ENCODE measurements at places on chromosomes 3 and 15. TPM values are rescaled to one million over a fixed set of nuclear protein-coding genes. Genes with fewer than 3 reads are reported as not detected.
A peak's percentile ranks its signal among the peaks of the same experiment; 100 is the strongest.

DNA sequence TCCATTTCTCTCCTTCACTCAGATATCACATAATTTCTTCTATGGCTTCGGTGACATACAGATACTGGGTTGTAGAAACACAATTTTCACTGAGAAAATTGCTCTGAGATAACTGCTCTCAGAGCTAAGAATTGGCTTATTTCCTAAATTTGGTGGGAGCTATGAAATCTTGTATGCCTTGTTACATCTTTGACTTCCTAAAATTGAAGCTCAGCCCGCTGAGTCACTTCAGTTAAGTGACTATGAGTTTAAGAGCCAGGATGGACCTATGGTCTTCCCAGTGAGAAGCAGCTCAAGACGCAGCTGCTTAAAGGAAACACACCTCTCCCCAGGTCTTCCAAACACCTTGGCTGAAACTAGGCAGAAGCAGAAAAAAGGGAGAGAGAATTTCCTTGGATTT, 56.4 kb downstream of the EFHB start:
- DNase-seq: no peak

- peak; percentile 49 for DNase-seq
Measured at GRCh38 chr15:56496635-56497034, 31.7 kb upstream of the MNS1 start.

- DNase-seq: no peak
Measured at GRCh38 chr3:69282181-69282580, 103.7 kb downstream of the FRMD4B start.

DNA sequence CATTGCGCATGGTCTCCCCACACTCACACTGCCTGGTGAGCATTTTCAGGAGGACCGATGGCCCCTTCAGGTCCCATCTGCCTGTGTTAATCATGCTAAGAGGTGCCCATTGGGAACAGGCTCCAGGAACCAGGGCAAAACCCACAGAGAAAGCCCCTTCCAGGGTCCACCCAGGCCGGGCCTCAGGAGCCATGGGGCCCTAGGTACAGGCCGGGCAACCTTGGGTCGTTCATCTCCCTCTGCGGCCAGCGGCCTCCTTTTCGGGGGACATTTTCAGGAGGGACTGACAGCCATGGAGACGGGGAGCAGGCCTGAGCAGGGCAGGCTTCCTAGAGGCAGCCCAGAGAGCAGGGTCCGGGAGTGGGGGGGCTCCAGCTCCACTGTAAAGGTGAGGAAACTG, 68.0 kb upstream of the TAMM41 start:
- no peak for DNase-seq

Gene TBC1D2B
- 25.7 TPM for total RNA-seq

- DNase-seq: no peak
Measured at GRCh38 chr15:71687902-71688508, 122.3 kb upstream of the NR2E3 start.

- DNase-seq: no peak
Measured at GRCh38 chr3:63492464-63492863, 160.0 kb upstream of the SNTN start.

DNA sequence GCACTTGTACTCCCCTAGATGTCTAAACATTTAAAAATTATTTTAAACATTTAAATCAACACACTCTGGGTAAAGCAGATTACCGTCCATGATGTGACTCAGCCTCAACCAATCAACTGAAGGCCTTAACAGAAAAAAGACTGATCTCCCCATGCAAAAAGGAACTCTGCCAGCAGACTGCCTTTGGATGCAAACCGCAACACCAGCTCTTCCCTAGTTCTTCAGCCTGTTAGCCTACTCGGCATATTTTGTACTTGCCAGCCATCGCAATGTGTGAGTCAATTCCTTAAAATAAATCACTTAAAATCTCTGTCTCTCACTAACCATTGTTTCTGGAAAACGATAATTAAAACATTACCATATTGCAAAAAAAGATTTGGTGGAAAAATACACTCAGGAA, 375.9 kb downstream of the RSL24D1 start:
- DNase-seq: no peak

Gene SIDT1
- total RNA-seq: not detected

Gene SUSD5
- total RNA-seq: 3.8 TPM

Gene PTH1R
- total RNA-seq: 0.40 TPM

Gene CYP1A2
- total RNA-seq: not detected

Gene PCOLCE2
- total RNA-seq: 12.1 TPM

DNA sequence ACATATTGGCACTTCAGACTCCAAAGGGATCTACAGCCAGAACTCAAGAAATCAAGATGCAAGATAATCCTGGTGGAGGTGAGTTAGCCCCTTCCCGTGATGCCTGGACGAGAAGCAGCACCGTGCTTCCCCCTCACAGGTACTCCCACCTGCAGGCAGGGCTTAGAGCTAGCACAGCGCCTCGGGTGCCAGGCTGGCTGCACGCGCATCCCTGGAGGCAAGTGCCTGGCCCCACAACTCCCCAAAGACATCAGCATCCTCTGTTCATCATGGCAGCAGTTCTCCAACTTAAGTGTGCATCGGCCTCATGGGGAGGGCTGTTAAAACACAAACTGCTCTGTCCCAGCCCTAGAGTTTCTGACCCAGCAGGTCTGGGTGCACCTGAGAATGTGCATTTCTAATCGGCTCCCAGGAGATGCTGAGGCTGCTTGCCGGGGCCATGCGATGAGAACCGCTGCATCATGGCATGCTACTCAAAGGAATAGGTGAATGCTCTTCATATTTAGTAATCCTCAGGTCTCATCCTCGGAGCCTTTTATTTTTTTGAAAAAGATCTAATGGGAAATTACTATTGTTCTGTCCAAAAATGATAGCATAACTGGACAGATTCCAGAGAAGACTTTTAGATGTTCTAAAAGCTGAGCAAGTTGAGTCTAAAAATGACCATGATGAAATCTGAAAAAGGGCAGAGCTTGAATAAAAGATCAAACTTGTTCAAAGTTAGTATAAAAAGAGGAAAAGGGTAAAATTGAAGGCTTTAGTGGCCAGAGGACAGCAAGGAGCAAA, 244.2 kb downstream of the ADAMTS17 start:
- DNase-seq: no peak

Gene HRH1
- total RNA-seq: 14.6 TPM

Gene ERC2
- 0.53 TPM for total RNA-seq

Gene GRAMD2A
- total RNA-seq: 0.14 TPM

- no peak for DNase-seq
Measured at GRCh38 chr3:89184151-89184995, 77.0 kb downstream of the EPHA3 start.

DNA sequence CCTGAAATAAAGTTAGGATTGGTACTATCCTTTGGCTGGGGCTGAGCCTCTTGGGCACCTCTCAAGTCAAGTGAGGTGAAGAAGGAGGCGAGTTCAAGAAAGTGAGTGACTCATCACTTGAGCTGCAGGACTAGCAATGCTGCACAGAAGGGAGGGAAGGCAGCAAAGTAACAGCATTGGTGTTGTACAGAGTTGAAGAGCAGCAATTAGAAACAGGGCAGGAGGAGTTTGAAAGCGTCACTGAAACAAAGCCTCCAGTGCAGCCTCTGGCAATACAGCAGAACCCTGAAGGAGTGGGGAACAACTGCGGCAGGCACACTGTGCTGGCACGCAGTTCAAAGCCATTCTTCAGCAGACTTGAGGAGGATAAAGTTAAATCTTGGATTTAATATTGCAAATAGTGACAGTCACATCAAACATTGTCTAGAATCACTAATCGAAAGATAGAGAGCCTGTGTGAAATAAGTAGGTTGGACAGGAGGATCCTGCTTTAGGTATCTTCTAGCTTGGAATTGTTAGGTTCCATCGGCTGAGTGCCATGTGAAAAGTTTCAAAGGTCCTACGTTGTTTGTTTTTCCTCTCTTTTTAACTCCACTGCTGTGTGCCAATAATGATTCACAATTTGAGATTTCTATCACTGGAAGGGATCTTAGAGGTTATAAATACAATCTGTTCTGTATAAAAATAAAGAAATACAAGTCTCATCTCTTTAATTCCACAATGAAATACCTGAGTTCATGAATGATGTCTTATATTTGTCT, 479.8 kb downstream of the NAALADL2 start:
- no peak for DNase-seq

DNA sequence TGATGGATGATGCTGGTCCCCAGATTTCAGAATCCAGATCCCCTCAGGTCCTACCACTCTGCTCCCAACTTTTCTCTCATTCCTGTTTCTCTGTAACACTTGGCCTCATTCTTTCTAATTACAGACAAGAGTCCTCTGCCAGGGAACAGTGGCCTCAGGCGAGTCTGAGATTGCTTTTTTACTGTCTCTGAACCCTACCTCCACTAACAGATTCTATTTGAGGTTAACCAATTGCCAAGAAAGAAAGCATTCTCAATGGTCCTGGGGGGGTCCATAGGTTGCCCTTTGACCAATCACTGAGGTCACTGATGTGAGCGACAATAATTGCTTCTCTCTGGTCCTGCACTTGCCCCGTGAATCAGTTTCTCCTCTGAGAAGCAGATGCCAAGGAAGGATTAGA, 145.2 kb upstream of the TMEM108 start:
- no peak for DNase-seq

Gene TGM5
- not detected for total RNA-seq

DNA sequence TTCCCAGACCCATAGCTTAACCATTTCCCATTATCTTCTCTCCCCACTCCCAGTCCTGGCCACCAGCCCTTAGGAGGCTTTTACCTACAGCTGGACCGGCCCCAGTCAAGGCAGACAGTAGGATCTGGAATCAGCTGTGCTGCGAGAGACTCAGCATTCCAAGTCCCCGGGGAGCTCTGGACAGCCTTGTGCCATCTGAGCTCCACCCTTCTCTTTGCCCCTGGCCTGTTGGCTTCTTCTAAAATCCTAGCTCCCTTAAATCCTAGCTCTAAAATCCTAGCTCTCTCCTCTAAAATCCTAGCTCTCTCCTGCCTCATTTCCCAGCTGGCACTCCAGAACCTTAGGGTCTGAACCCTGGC, 21.3 kb downstream of the MEGF11 start:
- no peak for DNase-seq

DNA sequence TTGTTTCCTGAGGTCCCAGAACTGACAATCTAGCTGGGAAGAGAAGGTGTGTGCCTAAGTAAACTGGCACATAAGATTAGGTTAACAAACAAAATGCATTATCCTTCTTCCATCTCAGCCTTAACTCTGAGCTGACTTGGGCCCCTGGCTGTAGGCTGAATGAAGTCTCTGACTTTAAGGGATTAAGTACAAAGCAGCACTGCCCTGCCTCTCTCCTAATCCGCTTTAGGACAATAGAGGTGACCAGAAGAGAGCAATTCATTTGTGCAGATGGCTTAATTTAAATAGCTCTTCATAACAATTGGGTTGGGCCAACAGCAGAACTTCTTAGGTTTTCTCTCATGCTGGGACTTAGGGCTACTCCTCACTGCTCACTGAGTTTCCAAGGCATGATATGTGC, 181.6 kb upstream of the SOX14 start:
- no peak for DNase-seq

GRCh38 chr3:170320461-170321121, 36.9 kb upstream of the SKIL start:
- peak; percentile 64 for DNase-seq

- no peak for DNase-seq
Measured at GRCh38 chr3:148073721-148074456, 623.8 kb upstream of the AGTR1 start.

Gene ZNF654
- total RNA-seq: 13.8 TPM

DNA sequence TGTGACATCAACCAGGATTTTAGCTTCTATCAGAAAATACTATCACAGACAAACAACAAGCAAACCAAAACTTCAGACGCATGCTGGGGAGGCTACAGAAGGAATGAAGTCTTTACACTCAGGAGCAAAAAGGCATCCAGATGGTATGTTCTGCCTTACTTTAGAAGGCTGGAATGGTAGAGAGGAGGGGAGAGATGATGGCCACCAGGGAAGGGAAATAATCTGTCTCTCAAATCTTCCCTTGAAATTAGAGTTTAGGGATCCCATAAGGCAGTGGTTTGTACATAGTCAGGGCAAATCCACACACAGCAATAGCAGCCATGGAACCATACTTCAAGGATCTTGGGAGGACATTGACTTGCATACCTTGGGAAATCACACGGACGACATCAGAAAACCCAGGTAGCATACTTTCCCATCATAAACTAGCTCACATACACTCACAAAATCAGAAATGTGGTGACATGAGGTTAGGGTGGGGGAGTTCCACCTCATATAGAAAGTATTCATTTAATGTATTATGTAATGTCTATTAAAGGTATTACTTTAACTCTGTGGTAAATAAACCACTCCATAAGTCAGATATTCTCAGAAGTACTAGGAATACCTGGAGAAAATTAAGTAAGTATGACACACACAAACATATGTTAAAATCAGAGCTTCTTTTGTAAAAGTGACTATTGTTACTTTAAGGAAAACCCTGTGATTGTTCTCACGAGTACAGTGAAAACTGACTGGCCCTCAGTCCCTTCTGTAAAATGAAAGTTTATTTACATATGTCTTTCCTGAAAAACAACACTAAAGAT, 9.4 kb downstream of the BTLA start:
- no peak for DNase-seq

GRCh38 chr3:24756101-24756888, 261.6 kb upstream of the THRB start:
- DNase-seq: no peak

Gene GPR62
- total RNA-seq: 0.07 TPM

Gene BTLA
- total RNA-seq: not detected

DNA sequence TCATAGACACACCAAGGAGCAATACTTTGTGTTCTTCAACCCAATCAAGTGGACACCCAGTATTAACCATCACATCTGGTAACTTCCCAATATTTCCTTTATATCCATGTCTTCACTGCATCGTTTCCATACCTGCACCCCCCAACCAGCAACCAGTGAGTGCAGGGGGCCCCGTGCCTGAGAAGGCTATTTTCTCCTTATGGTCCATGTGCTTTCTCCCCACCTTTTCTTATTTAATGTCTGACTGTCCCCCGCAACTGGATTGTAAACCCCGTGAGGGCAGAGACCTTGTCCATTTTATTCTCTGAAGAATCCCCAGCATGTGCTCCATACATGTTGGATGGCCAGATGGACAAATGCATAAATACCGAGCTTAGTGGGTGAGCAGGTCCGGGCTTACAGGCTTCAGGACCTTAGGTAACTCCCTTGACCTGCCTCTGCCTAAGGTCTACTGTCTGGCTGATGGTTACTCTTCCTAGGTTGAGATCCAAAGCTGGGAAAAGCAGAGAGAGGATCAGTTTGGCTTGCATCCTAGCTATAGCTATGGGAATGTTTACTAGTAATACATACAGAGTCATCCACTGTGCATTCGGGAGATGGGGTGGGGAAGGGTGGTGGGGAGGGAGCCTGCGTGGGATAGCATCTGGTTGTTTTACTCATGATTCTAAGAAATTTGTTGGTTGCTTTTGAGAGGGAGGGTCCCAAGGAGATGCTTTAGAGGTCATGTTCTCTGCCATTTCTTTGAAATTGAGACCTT, 41.5 kb downstream of the PXYLP1 start:
- no peak for DNase-seq

- DNase-seq: no peak
Measured at GRCh38 chr3:34017757-34018156, 219.3 kb downstream of the PDCD6IP start.

Measured in pulmonary artery endothelial cell (primary cell).